IPS DF 6.9 (cell line): ENCODE measurements at places on chromosomes 5 and 9.

DNA sequence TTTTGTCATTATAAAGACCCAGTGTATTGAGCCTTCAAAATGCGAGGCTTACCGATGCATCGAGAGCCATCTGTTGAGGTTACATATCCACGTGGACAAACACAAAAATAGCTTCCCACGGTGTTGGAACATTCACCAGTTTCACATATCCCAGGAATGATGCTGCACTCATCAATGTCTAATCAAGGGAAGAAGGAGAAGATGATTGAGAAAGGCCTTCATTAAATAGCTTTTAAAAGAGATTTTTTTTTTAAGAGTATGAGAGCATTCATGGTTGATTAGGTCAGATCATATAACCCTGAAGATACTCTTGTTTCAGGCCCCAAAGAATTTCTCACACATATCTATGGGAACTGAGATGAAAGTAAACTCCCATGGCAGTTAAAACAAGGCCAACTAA is 129.4 kb downstream of the FBN2 start:
- DNase-seq, result no peak

- peak; percentile 45 for DNase-seq
These were observed at the start of gene FGF10 for GRCh38 chr5:44389090-44389822. Gene FGF10, minus strand, starts transcription at chr5:44389420. Its CDS starts 738 bp downstream, at chr5:44388682.

DNA sequence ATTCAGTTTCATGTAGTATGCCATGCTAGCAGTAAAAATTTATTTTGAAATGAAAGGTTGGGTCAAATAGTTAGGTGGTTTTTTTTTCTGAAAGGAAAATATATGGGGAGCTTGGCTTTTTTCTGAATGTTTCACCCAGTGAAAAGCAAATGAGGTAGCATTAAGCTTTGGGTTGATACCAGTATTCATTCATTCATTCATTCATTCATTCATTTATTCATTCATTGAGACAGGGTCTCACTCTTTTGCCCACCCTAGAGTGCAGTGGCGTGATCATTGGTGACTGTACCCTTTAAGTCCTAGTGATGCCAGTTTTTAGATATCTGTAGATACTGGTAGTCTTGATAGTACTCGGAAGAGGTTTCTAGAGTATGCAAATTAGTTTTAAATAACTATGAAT is 42.4 kb upstream of the LRRC70 start:
- DNase-seq, result no peak

GRCh38 chr5:14128079-14128478 is 15.1 kb upstream of the TRIO start:
- DNase-seq, result no peak
